ENCODE measurements at places on chromosomes 3 and 15.

DNA sequence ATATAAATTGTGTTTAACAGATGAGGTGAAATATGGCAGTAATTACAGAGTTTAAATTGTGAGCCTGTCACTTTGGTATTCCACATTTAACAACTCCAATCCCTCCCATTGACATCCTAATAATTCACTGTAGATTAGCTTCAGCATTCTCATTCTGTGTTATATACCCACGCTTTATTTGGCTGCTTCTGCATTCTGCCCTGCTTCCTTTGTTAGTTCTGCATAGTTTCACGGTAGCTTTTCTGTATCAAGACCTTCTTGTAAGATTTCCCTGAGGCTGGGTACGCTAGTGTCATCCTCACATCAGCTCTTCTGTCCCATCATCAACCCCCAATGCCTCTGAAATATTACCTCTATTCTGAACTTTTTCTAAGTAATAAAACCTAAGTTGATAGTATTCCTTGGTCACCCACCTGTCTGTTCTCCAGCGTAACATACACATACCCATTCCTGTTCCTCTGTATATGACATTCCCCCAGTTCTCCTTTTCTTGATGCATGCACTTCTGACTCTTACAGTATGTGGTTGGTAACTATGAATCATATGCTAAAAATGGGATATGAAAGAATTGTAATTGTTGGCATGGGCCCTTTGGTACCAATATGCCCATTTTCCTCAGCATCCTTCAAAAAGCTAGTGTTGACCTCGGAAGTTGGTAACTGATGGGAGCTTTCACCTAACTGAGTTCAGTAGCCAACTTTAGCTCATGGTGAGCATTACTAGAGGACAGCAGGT lies 171.2 kb downstream of the KLHL25 start:
- DNase-seq: peak; percentile 55

GRCh38 chr3:161940621-161940965 lies 444.0 kb downstream of the OTOL1 start:
- DNase-seq: no peak

GRCh38 chr3:28250999-28251398 lies 9.6 kb downstream of the CMC1 start:
- peak; percentile 31 for DNase-seq

DNA sequence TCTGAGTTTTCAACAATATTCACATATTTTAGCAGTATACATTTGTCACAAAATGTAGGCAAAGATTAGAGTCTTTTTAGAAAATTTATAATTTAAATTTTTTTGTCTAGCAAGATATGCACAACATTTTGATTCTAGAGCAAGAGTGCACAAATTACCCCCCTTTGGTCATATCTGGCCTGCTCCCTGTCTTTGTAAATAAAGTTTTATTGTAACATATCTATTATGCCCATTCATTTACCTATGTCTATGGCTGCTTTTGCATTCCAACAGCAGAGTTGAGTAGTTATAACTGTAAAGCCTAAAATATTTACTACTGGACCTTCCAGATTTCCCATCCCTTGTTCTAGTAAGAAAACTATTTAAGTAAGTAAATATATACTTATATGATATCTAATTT lies 430.7 kb downstream of the EDEM1 start:
- no peak for DNase-seq

DNA sequence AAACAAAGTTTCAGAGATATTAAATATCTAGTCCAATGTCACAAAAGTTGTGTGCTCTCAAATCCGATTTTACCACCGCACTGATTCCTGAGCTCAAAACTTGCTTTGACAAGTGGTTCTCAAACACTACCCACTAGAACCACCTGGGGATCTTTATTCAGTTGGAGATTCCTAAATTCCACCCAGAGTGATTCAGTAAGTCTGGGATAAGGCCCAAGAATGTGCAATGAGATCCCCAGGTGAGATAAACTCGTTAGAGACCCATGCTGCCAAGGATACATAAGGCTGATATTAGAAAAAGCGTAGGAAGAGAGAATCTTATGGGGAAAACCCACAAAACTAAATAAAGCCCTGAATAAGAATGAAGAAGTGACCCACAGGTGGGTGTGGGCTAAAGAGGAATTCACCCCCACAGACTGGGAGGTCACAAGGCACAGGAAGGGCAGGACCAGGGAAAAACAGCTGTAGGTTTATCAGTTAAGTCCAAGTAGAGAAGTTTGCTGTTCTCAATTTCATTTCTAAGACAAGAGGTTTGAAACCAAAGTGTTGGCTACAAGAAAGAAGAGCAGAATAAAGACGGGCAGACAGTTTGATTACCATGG lies 11.5 kb upstream of the RPS17 start:
- DNase-seq: no peak

- DNase-seq: no peak
Observed at GRCh38 chr15:50150349-50150748, 31.3 kb upstream of the ATP8B4 start.

DNA sequence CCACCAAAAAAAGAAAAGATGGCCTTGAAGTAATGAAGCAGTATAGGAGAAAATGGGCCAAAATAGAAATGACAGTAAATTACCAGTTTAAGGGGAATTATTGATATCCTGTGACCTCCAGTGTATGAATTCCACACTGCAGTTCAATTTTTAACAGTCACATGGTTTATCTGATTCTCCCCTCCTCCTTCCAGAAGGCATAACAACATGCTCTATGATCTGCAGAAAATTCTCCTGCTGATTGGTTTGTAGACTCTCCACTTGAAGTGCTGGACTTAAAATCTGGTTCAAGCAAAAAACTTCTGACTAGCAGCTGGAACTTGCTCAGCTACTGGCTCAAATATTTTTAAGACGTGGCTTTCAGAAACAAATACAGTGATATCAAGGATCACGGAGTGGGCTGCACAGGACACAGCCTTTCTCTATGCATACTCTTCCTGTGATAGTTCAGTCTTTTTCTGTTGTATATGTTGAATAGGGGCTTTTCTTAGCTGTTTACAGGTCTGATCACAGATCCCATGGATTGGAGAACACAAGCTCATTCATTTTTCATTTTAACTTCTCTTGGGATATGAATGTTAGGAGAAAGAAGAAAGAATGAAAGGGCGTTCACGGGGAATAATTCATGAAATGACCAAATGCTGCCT lies 211.5 kb downstream of the LSAMP start:
- no peak for DNase-seq

DNA sequence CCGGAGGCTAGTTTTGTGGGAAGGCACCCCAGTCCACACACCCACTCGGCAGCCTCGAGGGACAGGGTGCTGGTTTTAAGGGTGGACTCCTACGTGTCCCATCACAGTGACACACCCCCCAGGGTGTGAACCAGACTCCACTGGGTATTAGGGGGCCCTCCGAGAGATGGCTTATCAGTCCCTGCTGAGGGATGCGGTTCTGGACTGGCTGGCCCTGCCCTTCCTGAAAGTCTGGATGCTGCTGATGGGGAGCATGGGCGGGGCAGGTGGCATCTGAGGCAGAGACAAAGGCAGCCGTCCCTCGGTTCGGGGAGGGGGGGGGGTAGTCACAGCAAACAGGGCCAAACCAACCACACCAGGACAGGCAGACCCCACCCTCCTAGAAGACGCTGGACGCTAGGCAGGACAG lies 939 bp upstream of the ULK3 start:
- no peak for DNase-seq

- no peak for DNase-seq
Observed at GRCh38 chr3:77605865-77606264, 566.0 kb downstream of the ROBO2 start.

GRCh38 chr15:85750319-85751290 lies 44.1 kb downstream of the KLHL25 start:
- peak; percentile 59 for DNase-seq

GRCh38 chr3:152656214-152656971 lies 178.5 kb upstream of the P2RY1 start:
- DNase-seq: no peak

- no peak for DNase-seq
Observed at GRCh38 chr3:197798863-197799262, 7.8 kb downstream of the LRCH3 start.

GRCh38 chr3:61378311-61378710 lies 127.1 kb upstream of the FHIT start:
- DNase-seq: peak; percentile 22

DNA sequence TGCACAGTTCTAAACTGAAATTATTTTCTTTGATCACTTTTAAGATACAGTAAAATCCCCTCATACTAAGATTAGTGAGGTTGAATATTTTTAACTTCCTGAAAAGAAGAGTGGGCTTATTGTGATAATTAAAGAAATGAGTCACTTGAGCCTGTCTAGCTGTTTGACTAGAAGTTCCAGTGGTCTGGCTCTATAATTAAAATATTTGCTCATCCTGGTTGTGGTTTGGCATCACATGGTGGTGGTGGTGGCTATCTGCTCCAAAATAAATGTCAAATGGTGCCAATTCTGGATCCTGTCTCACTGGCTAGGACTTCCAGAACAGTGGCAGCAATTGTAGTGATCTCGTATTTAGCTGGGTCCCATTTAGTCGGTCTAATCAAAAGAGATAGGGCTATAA lies 8.6 kb upstream of the TEX9 start:
- peak; percentile 64 for DNase-seq

DNA sequence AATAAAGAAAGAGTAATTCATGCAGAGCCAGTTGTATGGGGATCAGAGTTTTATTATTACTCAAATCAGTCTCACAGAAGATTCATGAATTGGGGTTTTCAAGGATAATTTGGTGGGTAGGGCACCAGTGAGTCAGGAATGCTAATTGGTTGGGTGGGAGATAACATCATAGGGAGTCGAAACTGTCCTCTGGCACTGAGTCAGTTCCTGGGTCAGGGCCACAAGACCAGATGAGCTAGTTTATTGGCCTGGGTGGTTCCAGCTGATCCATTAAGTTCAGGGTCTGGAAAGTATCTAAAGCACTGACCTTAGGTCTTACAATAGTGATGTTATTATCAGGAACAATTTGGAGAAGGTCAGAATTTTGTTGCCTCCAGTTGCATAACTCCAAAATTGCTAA lies 998.6 kb upstream of the EPHA6 start:
- peak; percentile 44 for DNase-seq

DNA sequence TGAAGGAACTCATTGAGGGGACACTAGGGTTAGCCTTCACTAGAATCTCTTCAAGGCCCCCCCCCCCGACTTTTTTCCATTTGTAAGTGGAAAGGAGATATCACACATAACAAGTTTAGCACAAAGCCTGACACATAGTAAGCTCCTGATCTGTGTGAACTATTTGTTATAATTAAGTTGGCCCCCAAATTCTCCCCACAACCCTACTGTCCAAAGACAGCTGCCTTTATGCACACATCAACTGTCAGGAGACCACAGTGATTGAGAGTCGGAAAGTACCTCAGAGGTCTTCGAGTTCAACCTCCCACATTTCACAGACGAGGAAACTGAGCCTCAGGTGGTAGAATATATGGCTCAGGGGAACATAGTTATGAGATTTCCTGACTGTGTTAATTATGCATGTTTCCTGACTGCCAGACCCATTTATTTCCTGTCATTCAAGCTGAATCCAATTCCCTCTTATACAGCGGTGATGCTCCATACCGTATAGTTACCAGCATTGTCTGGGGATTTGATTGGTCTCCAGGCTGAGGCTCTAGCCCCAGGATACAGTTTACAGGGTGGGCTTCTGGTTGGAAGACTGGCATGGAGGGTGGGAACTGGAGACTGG lies 227.4 kb upstream of the CMC1 start:
- DNase-seq: no peak

GRCh38 chr15:66941791-66942190 lies 123.6 kb upstream of the SMAD3 start:
- no peak for DNase-seq

DNA sequence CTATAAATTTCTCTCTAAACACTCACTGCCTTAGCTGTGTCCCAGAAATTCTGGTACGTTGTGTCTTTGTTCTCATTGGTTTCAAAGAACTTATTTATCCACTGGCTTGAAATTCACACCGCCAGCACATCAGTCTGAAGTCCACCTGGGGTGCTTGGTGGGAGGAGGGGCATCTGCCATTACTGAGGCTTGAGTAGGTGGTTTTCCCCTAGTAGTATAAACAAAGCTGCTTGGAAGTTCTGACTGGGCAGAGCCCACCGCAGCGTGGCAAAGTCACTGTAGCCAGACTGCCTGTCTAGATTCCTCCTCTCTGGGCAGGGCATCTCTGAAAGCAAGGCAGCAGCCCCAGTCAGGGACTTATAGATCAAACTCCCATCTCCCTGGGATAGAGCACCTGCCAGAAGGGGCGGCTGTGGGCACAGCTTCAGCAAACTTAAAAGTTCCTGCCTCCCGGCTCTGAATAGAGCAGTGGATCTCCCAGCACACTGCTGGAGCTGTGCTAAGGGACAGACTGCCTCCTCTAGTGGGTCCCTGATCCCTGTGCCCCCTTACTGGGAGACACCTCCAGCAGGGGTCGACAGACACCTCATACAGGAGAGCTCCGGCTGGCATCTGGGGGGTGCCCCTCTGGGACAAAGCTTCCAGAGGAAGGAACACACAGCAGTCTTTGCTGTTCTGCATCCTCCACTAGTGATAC lies 114.1 kb downstream of the SUCLG2 start:
- no peak for DNase-seq

DNA sequence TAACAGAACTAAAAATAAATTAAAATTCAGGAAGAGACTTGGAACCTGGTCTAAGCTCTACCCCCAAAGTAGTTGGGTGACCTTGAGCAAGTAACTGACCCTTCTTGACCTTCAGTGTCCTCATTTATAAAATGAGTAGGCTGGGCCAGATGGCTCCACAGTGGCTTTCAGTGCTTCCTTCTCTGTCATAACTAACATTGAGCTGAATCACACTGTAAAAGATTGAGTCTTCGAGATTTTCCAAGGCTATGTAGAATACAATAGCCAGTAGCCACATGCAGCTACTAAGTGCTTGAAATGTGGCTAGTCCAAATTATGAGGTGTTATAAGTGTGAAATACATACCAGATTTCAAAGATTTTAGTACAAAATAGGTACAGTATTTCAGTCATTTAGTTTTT lies 313.3 kb downstream of the MECOM start:
- DNase-seq: no peak

GRCh38 chr3:189737071-189737470 lies 105.9 kb downstream of the TP63 start:
- no peak for DNase-seq

DNA sequence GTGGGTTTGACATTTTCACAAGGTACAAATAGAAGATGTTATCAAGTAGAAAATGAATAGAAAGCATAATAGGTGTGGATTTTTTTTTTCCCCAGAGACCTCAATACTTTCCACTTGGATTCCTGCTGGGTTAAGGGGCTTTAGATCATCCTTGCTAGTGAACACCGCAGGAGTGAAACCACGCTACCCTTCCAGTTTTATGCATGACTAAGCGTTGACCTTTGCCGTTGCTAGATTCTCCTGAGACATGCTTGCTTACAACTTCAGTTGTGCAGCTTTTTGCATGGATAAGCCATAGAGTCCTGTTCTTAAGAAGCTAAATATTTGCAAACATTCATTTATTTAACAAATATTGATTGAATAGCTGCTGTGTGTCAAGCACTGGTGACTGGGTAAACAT lies 299.7 kb upstream of the LMCD1 start:
- DNase-seq: peak; percentile 76

- no peak for DNase-seq
Observed at GRCh38 chr3:197378985-197379718, 80.7 kb upstream of the DLG1 start.

DNA sequence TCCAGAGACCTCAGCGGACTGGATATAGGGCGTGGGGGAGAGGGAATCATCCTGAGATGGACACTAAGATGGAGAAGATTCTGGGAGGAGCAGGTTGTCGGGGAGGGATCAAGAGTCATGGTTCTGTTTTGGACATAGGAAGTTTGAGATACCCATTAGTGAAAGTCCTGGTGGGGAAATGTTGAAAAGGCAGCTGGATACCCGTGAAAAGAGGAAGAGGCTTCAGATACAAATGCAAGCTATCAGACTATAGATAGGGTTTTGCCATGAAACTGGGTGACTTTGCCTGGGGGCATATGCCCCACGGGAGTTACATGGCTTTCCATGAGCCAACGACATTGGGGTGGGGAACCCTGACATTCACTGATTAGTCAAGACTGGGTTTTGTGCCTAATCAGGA lies 1.1 kb upstream of the GPR62 start:
- no peak for DNase-seq
